Fibroblast of the aortic adventitia (primary cell): ENCODE measurements at places on chromosomes 13 and 19. TPM values are rescaled to one million over a fixed set of nuclear protein-coding genes. Genes with fewer than 3 reads are reported as not detected.

- DNase-seq, result peak; percentile 2
Observed at GRCh38 chr13:26785838-26786630, 25.4 kb upstream of the GPR12 start.

DNA sequence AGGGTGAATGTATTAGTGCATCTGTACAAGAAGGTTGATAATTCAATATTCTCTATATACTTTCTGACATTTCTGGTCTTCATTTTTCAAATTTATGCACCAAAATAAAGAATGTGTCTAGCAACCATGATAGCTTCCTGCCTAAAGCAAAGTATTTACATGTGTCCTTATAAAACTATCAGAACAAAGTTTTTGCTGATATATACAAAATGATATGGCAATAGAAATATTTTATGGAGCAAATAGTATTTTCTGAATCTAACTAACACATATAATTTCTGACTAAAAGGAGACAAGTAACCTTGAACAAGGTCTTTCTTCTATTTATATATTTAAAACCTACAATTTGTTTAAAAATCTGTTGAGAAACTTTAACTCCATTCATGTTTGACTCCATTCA is 184.9 kb downstream of the DIAPH3 start:
- DNase-seq, result no peak

DNA sequence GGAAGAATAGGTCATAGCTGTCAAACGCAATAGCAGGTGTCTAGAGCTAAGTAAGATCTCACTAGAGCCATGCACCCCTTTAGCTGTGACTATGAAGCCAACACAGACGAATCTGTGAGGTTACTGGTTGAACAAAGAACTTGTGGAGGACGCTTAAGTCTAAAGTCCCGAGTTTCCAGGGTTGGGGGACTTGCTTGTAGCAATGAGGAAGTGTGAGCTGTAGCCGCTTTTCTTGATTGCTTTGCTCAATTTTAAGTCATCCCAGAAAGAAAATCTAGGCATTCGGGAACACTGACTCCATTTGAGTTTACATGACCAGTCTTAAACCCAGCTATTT is 1.6 kb downstream of the GPC5 start:
- no peak for DNase-seq

- no peak for DNase-seq
Observed at GRCh38 chr13:45179428-45179827, 21.4 kb downstream of the KCTD4 start.

GRCh38 chr13:45303026-45303425 is 38.0 kb downstream of the TPT1 start:
- DNase-seq, result no peak

DNA sequence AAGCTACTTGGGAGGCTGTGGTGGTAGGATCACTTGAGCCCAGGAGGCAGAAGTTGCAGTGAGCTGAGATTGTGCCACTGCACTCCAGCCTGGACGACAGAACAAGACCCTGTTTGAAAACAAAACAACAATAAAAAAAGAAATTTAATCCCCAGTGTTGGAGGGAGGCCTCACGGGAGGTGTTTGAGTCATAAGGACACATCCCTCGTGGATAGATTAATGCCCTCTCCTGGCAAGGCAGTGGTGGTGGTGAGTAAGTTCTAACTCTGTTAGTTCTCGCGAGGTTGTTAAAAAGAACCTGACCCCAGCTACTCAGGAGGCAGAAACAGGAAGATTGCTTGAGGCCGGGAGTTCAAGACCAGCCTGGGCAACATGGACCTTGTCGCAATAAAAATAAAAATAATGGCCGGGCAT is 27.6 kb upstream of the SIN3B start:
- DNase-seq, result peak; percentile 61

- peak; percentile 47 for DNase-seq
Observed at GRCh38 chr13:110560601-110561343, 750 bp downstream of the RAB20 start.

- DNase-seq, result no peak
Observed at GRCh38 chr19:30882411-30883005, 466.7 kb downstream of the TSHZ3 start.

- DNase-seq, result no peak
Observed at GRCh38 chr13:98181111-98181815, 4.2 kb upstream of the RNF113B start.

GRCh38 chr19:48608798-48609263 is 2.3 kb downstream of the SPACA4 start:
- DNase-seq, result peak; percentile 39

- DNase-seq, result peak; percentile 31
Observed at GRCh38 chr13:106432636-106433035, 102.8 kb downstream of the EFNB2 start.

- no peak for DNase-seq
Observed at GRCh38 chr13:113552786-113553434, 31.6 kb upstream of the TFDP1 start.

DNA sequence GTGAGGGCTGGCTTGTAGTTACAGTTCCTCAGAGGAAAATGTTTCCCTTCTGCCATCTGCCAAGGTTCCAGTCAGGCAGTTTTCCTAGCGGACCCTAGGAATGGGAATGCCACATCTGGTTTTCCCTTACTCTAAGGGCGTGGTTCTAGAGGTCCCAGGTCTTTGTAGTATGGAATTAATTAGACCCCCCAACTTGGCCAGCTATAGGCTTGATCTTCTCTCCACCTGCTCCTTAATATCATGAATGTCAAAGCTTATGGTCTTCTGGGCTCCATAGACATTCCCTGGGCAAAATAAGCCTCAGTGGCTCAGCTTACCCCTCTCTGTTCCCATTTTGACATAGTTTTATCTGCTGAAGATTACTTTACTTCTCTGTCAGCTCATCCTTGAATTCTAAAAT is 70.0 kb downstream of the ZNF568 start:
- DNase-seq, result no peak

DNA sequence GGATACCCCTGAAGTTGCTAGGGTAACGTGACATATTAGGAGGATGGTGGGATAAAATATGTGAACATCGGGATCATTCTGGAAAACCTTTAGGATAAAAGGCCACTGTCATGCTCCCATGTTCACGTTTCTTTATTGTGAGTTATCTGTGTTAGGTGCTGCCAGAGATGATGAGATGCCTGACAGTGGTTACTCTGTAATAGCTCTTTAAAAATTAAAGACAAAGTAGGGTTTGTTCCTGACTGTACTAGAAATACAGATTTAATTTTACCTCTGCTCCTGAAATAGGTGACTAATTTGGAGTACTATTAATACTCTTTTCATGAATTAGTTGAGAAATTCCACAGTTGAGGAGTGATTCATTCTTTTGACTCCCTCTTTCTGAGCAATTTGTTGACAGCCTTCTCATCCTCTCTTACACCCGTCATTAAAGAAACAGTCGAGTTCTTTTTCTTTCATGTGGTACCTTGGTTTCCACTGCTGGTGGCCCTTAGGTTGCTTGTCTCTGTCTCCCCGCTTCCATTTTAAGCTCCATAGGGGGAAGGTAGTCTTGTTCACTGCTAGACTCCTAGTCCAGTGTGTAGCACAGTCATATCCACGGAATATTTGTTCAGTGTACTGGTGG is 28.4 kb downstream of the SAE1 start:
- no peak for DNase-seq

DNA sequence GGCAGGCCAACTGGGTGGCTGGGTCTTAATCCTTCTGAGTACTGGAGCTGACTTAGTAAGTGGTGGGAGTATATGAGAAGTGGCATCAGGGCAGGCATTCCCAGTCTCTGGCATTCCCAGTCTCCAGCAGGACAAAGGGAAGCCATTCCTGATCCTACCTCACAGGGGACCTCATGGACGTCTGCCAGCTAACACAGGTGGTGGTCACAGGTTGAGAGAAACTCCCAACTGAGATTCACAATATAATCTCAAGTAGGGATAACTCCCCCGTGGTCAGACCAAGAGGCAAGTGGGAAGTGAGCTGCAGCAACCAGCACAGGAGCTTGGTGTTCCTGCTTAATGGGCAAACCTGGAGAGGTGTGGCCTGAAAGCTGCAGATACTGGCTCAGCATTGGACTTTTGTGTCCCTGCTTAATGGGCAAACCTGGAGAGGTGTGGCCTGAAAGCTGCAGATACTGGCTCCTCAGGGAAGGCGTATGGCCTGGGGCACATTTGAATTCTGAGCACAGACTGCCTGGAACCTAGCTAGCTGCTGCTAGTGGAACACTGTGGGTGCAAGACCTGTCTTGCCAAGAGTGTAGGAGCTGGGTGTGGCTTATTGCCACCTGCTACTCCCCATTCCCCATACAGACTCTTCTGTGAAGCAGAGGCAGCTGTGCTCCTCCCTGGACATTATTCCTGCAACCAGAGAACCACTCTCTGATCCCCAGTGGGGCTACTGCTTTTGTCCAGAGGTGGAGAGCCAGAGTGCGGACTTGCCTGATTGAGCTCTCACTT is 25.9 kb upstream of the OR10H2 start:
- no peak for DNase-seq

DNA sequence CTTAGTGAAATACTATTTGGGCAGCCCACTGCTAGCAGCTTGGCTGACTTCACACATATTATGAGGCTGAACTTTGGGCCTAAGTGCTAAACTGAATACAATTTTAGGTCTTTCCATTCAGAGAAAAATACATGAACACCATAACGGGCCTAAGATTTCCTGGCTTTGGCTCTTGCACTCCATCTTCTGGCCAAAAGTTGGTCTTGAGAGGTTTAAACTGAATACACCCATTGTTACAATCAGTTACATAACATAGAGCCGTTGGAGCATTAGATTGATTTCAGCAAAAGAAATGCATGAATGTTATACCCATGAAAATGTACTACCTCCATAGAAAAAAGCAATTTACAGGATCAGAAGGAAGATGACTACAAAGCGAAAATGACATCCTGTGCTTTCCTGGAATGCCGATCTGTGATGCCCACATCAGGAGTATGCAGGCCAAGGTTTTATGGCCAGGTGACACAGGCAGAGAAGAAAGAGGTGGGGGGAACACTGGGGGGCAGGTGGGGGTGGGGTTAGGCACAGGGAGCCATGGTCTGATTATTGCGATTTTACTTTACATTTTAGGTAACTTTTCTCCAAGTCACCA is 11.1 kb upstream of the SHISA2 start:
- DNase-seq, result peak; percentile 73

DNA sequence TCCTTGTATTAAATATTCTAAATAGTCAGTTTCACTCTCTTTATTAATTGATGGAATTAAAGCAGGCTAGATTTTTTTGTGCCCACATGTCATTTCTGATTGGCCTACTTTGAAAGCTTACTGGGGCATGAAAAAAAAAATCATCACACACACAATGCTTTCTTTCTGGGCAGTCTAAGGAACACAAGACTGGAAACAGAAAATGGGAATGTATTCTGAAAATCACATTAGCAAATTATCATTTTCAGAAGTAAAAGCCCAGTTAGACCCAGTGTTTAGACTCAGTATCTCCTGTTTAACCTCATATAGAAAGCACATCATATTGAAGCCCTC is 339.4 kb downstream of the SPRY2 start:
- DNase-seq, result no peak

DNA sequence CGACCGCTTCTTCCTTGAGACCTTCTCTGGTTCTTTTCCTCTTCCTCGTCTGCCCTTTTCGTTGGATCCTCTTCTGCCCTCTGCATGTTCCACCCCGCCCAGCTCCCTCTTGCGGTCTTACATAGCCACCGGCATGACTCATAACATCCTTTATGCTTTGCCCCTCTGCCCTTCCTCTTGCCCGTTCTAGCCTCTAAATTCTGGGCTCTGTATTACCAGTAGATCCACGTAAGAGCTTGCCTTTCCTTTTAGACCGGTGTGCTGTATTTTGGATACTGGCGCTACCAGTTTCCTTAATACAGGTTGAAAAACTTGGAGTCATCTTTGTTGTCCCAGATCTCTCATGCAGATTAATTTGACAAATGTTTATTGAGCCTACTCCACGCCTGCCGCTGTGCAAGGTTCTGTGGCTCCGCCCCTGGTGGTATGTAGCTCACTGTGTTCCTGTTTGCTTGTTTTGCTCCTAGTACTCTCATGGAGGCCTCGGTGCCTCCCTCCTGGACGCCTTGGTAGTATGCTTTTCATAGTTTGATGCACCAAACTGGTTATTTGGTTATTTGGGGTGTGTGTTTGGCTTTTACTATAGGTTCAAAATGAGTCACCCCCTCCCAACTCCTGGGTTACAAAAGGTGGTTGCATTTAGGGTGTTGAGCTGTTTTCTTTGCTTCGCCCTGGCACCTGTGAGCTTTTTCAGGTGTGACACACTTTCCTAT is 1.7 kb downstream of the GTF3A start:
- peak; percentile 78 for DNase-seq

GRCh38 chr13:80529734-80530133 is 188.8 kb upstream of the SPRY2 start:
- peak; percentile 36 for DNase-seq

DNA sequence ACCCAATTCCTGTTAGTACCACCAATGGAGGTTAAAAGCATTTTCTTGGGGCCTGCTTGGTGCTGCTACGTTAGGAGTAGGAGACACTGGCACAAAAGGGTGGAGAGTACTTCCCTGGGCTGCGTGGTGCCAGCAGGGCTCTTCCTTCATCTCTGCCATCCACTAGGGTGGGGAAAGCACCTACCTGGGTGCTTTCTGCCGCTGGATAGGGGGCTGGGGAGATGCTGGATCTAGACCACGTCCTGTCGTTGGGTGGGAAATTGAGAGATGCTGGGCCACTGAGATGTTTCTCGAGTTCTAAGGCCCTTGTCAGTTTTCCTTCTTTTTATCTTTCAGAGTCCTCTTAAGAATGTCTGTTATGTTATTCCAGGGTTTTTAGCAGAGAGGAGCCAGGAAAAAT is 6.7 kb upstream of the FCGBP start:
- no peak for DNase-seq

GRCh38 chr19:38298821-38299680 is 5.0 kb upstream of the C19orf33 start:
- DNase-seq, result peak; percentile 58

DNA sequence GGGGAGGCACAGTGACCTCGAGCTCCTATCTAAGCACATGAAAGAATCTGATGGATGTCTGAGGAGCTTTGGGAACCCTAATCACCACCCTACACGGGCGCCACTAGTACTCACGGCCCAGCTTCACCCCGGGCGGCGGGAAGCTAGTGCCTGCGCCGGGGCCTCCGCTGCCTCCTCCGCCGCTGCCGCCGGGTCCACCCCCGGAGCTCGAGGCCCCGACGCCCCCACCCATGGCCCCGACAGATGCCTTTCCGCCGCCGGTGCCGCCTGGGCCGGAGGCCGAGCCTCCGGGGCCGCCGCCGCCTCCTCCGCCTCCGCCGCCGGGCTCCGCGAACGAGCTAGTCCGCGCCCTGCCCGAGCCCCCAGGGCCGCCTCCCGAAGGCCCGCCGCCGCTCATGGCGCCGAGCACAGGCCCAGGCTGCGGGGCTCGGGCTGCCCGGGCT is 312 bp downstream of the GSK3A start:
- no peak for DNase-seq

- no peak for DNase-seq
Observed at GRCh38 chr13:61255040-61255796, 160.4 kb downstream of the PCDH20 start.

- DNase-seq, result no peak
Observed at GRCh38 chr19:46755853-46756543, 9.7 kb upstream of the STRN4 start.

The ZNF433 gene
- 1.9 and 4.9 TPM in 2 replicates for total RNA-seq

The GPC6 gene
- total RNA-seq, result 76.9 and 92.6 TPM in 2 replicates

The MEIOSIN gene
- not detected in 2 replicates for total RNA-seq

The SOX1 gene
- not detected in 2 replicates for total RNA-seq

The RFPL4A gene
- total RNA-seq, result not detected in 2 replicates

The PDE4C gene
- not detected in 2 replicates for total RNA-seq

The ZNF761 gene
- total RNA-seq, result 10.8 and 11.5 TPM in 2 replicates
